ENCODE measurements at places on chromosomes 7 and 10.

GRCh38 chr10:71952745-71953144 is 11.4 kb upstream of the CHST3 start:
- DNase-seq = no peak

- DNase-seq = no peak
Observed at GRCh38 chr7:105269397-105269796, 119.3 kb downstream of the SRPK2 start.

DNA sequence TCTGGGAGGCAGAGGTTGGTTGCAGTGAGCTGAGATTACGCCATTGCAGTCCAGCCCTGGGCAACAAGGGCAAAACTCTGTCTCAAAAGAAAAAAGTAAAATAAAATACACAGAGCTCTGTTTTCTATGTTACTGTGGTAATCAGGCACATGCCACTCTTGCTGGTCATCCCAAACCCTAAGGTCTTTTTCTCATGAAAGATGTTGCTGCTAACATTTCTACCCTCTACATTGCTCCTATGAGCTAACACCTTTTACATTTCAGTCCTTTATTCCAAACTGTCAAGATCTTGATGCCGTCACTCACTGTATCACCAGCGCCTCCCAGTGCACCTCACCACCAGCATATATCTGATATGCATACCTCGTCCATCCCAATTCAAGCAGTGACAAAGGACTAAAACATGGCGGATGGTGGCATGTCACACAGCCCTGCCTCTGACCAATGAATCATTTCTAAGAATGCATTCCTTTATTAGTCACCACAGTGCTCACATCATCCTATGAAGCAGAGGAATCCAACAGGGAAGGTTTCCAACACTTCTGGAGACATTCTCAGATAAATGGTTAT is 4.3 kb downstream of the DAGLB start:
- DNase-seq = no peak

DNA sequence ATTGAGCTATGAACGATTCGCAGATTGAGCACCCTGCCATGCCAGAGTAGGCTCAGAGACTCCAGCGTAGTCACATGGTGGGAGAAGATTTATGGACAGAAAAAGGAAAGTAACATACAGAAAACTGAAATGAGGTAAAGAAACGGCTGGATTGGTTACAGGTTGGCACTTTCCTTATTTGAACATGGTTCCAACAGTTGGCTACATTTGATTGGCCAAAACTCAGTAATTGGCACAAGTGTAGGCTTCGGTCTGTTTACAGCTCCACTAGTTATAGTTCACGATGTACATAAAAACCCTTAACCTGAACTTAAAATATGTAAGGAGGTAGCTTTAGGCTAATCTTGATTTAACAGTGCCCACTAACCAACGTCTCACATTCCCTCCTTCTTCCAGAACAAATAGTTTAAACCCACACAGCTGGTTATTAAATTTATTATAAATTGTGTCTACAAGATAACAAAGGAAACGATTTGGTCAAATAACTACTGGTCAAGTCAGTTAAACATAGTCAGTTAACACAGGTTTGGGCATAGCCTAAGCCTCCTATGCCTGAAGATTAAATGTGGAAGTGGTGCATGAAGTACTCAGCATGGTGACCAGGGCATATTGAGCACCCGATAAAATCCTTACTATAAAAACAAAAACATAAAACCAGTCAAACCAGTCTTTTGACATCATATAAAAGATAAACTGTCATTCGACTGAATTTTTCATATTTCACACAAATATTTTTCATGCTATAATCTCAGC is 17.9 kb upstream of the MTERF1 start:
- no peak for DNase-seq

GRCh38 chr10:70690589-70690988 is 18.3 kb downstream of the ADAMTS14 start:
- DNase-seq = no peak

DNA sequence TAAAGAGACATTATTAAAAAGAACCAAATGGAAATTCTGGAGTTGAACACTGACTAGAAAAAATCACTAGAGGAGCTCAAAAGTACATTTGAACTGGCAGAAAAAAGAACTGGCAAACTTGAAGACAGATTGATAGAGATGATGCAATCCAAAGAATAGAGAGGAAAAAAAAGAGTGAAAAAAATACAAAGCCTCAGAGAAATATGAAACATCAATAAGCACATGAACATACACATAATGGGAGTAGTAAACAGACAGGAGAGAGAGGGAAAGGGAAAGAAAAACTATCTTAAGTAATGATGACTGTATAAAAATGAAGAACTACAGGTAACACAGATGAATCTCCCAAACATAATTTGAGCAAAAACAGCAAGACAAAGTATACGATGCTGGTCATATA is 61.1 kb downstream of the CNOT4 start:
- DNase-seq = no peak

DNA sequence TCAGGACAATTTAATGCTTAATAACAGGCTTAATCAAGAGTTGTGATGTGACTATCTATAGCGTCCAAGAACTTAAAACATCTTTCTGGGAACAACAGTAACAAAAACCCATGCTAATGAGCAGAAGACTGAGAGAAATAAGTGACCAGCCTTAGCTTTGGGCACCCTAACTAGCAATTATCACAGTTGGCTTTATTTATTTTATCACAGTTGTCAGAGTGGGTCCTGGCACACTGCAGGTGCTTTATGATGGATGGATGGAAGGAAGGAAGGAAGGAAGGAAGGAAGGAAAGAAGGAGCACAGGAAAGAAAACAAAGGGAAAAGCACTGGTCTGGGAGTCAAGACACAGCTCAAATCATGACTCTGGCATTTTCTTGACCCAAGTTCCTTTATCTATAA is 181.1 kb downstream of the SKAP2 start:
- no peak for DNase-seq

- DNase-seq = no peak
Observed at GRCh38 chr10:74047871-74048270, 50.0 kb downstream of the VCL start.

- no peak for DNase-seq
Observed at GRCh38 chr10:59561477-59562121, 148.1 kb downstream of the SLC16A9 start.

GRCh38 chr10:66167816-66168215 is 758.0 kb upstream of the LRRTM3 start:
- no peak for DNase-seq

GRCh38 chr10:64555666-64556065 is 1034.5 kb downstream of the REEP3 start:
- no peak for DNase-seq

GRCh38 chr7:152551304-152552036 is 115.7 kb upstream of the KMT2C start:
- no peak for DNase-seq

DNA sequence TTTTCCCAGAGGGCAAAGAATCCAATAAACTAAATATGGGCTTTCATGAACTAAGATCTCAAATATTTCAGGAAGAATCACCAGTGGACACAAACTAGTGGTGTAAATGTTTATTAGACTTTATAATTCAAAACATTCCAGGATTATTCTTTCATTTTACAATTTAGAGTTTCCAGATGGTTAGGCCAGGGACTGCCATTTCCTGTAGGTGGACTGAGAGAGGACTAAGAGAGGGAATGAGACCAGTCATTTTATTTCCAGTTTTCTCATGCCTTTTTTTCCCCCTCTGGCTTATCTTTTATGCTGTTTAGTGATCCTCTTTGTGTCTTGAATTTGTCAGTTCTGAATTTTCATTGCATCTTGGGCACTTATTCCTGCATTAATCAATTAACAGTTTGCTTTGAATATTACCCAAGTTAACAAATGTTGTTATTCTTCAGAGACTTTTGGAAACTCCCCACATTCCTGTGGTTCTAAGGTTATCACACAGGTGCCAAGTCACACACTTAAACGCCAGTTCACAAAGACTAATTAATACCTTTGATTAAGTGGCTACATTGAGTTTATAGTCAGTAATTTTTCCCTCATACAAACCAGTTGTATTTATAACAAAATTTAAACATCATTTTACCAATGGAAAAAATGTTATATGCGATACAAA is 12.3 kb downstream of the CISD1 start:
- no peak for DNase-seq

DNA sequence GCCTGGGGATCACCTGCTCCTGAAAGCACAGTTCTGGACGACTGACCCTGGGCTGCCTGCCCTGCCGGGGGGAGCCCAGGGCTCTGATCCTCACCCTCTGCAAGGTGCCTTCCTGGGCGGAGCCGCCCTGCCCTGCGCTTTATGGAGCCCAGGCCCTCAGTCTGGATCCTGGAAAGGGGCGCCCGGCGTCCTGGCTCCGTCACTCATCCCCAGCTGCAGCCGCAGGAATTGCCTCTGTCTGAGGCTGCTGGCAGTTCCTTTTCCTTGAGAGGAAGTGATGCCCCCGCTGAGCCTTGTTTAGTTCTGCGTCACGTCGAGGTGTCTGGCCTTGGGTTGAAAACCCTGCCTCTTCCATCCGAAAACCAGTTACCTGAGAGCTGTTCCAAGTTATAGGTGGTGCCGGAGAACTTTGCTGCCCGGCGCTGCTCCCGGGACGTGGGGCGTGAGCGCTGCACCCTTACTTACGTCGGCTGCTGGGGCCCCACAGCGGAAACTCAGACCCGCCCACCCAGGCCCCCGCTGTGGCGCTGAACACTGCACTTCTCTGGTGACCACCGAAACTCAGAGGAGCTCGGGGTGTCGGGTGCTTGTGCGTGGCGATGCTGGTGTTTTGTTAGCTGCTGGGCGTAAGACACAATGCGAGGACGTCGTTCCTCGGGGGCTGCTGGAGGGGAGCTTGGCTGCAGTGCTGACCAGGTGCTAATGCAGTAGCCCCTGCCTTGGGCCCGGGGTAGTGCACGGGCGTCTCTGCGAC is 5.4 kb downstream of the MAFK start:
- DNase-seq = no peak

Data from Ammon's horn (tissue), 1 donor.